ENCODE measurements at places on chromosomes 12 and 14.

- DNase-seq = no peak
Observed at GRCh38 chr14:36224176-36224575, 47.7 kb upstream of the PTCSC3 start.

GRCh38 chr12:9813821-9814798 lies 13.2 kb upstream of the KLRF1 start:
- DNase-seq = peak; percentile 89

GRCh38 chr12:15662303-15662980 lies 126.7 kb downstream of the EPS8 start:
- no peak for DNase-seq

- DNase-seq = no peak
Observed at GRCh38 chr12:97545804-97546203, 83.2 kb downstream of the RMST start.

GRCh38 chr14:98252820-98253219 lies 1019.2 kb downstream of the BCL11B start:
- no peak for DNase-seq

- DNase-seq = no peak
Observed at GRCh38 chr12:28941248-28941647, 207.8 kb upstream of the FAR2 start.

- peak; percentile 78 for DNase-seq
Observed at GRCh38 chr14:24430682-24431568, 1.2 kb downstream of the KHNYN start.

DNA sequence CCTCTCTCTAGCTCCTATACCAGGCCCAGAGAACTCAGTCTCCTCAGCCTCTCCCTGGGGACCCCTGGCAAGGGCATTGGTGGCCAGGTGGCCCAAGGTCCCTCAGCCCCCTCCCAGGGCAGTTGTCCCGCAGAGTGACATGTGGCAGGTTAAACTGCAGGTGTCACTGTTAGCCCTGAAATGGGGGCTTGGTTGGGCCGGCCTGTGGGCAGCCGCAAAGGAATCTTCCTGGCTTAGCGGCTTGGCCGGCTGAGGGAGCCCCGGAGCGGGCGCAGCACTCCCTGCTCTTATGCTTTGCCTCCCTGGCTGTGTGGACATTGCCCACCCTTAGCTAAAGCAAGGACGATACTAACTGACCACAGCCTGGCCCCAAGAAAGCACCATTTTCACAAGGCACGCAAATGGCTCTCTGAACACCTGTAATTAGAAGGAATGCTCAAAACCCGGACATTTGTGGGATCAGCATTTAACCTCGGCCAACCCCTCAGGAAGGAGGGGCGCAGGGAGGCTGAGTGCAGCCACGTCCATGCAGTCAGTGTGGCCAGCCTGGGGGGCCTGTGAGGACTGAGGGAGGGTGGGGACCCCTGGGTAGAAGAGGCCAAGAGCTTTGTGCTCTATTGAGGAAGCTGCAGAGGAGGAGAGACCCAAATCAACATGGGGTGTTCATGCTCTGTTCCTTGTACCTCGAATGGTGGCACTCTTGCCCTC lies 82.2 kb downstream of the PAPOLA start:
- peak; percentile 92 for DNase-seq

DNA sequence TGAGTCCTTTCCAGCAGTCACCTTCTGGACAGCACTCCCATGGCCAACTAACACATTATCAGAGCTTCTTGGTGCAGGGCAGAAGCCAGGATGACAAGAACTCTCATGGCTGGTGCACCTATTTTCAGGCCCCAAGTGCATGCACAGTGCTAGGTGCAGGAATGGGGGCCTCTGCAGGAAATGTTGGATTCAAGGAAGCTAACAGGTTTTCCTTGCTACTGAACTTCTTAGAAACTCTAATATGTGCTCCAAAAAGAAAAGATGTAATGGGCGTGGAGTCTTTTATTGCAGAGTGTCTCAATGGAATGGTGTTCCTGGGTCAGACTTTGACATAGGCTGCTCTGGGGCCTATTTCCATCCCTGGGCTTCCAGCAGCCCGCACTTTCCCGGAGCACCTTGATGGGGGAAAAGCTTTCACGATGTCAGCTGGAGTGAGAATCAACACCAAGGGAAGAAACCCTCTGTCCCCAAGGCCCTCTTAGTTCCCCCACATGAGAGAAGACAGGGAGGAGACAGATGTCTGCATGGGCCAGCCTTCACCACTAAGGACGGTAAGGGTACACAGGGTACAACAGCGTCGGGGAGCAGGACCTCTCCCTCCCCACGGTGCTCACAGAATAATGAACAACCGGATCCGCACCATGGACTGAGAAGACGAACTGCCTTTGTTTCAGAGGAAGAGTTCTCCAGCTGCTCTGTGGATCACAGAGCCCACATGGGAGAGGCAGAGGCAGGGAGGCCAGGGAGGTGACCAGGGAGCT lies 6.9 kb downstream of the KRT3 start:
- no peak for DNase-seq

DNA sequence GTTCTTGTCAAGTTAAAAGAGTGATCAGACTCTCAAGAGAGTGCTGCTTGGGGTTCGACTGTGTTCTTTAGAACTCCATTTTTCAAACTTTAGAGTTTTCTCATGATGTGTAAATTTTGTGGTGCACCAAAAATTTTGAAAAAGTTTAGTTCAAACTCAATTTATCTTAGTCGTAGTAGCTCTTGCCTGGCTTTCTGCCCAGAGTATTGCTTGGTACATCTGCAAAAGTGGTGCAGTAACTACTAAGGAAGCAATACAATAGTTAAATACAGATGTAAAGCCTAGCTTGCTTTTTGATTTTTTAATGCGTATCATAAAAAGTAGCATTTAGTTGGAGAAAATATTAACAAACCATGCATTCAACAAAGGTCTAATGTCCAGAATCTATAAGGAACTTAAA lies 9.5 kb upstream of the CCDC91 start:
- DNase-seq = no peak

DNA sequence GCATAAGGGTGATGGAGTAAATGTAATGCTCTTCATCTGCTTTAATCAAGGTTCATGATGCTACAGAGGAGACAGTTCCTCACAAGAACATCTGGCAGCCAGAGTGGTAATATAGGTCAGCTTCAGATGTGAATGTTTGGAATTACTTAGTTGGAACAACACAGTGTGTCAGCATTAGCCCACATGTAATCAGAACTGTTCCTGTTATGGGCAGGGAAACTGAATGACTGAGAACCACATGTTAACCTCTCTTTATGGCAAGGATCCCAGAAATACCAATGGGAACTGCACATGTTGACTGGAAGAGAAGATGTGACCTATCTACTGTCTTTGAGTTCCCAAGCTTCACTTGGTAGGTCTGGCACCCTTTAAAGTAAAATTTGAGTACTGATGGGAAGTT lies 390.1 kb upstream of the PDE3A start:
- DNase-seq = no peak

DNA sequence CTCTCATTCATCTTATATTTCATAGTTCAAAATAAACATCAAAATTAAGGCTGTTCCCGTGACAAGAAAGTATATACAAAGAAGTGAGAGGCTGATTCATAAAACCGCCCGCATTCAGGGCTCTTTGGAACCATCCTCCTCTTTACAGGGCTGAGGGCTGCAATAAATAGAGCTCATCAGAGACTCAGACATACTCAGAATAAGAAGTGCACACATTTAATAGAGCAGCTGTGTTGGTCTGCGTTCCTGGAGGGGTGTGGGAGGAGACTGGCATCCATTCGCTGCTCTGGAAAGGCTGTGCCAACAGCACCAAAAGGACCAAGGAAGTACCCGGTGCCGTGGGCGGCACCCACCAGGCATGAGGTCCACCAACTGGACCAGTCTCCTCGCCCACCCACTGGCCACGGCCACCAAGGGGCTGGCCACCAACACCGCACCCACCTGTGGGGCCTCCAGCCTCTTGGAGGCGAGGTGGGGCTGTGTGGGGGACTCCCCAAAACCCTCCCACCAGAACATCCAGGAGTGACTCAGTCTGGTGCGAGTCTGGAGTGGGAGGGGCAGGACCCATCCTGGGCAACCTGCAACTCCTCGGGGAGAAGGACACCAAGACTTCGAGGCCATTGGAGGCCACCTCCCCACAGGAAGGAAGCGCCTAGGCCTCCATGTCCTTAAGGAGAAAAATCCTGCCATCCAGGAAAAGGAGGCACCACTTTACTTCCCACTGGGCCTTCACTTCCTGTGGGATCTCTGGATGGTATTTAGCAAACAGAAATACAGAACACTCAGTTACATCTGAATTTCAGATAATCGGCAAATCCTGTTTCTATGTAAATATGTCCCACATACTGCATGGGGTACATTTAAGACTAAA lies 32.7 kb downstream of the VCPKMT start:
- no peak for DNase-seq

- peak; percentile 73 for DNase-seq
Observed at GRCh38 chr14:100522616-100523099, 64.6 kb downstream of the BEGAIN start.

DNA sequence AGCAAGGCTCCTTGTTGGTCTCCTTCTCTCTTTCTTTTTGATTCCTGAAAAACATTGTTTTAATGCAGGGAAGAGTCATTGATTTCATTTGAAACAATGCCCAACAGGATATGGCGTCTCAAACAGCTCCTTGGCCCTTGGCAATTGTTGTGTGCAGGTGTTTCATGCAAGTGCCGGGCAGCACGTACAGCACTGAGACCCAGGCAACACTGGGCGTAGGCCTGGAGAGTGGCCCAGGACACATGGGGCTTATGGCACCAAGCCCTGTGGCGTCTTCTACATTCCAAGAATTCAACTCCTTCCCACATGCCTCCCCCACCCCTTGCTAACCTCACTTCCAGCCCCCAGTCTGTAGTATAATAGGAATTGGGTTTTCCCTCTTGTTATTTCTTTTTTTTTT lies 230.4 kb downstream of the SPTSSA start:
- DNase-seq = no peak

DNA sequence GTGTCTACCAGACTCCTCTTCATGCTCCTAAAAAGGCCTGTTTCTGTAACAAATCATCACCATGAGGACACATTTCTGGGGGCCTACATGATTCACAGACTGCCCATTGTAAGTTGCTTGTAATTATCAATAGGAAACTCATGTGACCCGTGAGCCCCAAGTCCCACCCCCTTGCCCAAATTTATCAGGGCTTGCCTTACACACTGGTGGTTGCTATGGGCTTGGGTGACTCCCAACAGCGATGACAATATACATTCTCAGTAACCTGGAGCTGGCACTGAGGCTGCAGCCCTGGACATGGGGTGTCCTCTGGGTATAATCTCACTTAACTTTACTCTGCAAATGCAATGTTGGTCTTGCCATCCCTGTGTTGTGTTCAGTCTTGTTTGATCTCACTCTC lies 149.2 kb downstream of the NRXN3 start:
- DNase-seq = no peak

DNA sequence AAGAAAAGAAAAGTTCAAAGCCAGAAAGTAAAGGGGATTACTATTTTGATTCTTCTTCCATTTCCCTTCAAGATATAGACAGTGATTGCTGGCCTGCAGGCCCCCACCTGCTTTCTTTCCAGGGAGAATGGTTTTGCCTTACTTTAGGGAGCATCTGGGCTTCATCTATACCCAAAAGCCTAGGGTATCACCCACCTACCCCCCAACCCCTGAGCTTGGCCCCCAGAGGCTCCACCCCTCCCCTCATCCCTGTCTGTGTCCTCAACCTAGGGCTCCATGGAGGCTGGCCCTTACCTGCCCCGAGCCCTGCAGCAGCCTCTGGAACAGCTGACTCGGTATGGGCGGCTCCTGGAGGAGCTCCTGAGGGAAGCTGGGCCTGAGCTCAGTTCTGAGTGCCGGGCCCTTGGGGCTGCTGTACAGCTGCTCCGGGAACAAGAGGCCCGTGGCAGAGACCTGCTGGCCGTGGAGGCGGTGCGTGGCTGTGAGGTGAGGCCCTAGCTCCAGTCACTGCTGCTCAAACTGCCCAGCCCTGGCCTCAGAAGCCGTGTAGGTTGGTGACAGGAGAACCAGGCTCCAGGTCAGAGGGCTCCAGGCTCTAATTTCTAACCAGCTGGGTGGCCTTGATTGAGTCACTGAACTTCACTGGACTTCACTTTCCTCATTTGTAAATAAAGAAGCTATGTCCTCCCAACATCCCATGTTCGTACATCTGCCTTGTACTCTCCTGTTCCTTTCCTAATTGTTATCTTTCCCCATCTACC lies 13.6 kb downstream of the ARHGEF40 start:
- DNase-seq = no peak

DNA sequence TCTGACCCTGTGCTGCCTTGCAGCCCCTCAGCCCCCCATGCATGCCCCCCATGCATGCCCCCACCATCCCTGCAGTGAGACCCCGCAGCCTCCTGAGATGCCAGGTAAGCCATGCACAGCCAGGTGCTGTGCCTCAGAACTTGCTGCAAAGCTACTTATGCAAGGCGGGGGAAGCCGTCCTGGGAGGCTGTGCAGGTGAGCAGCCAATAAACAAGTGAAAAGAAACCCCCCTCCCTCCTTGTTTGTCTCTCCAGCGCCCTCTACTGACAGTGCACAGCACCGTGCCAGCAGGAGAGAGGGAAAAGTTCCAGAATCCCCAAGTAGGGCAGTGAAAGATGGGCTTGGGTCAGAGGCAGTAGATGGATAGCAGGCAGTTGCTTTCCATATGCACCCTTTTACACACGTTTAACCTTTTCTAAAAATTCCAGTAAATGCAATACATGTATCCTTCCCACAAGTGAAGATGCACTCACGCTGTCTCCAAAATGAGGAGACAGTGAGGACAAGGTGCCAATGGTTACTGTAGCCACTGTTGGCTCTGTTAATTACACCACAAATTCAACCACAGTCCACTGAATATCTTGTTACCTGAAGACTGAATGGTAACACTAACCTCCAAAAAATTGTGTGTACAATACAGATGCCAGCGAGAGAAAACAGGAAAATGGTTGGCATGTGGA lies 18.0 kb downstream of the TNFAIP2 start:
- DNase-seq = peak; percentile 95

DNA sequence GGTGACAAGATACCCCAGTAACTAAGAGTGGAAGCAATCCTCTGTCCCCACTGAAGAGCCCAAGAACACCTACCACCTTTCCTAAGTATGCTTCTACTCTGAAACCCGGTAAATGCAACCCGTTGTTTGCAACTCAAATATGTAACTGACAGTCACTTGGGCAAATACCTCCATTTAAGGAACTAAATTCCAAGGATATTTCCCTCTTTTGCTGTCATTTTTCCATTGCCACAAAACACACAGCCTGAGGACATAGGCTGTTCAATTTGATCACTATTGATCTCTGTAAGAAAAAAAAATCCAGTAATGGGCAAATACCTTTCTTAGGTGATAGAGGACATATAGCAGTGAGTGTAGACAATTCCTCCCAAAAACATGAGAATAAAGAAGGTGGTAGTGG lies 6.6 kb upstream of the PHLDA1 start:
- no peak for DNase-seq

- no peak for DNase-seq
Observed at GRCh38 chr12:87518481-87518880, 510.7 kb downstream of the C12orf50 start.

- DNase-seq = no peak
Observed at GRCh38 chr12:84075991-84076390, 836.6 kb downstream of the SLC6A15 start.

DNA sequence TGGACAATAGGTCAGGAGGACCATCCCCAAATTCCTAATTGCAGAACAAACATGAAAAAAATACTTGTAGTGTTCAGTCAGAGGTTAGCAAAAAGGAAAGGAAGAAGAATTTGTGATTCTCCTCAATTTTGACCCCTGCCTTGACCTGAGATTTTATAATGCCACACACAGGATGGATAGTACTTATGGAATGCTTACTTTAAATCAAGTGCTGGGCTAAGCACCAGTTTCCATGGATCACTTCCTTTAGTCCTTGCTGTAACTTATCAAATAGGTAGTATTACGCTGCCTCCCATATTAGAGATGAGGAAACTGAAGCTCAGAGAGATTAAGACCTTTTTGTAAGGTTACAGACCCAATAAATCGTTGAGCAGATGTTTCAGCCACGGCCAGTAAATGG lies 81.2 kb upstream of the OVCH1 start:
- DNase-seq = no peak

- no peak for DNase-seq
Observed at GRCh38 chr12:91349476-91349875, 166.9 kb upstream of the DCN start.
